Stimulated activated CD4-positive, alpha-beta T cell treated with anti-CD3 and anti-CD28 coated beads, Interleukin-4, amount 100 ng/mL, for 48 hours (primary cell): ENCODE measurements at places on chromosomes 2 and 18.

DNA sequence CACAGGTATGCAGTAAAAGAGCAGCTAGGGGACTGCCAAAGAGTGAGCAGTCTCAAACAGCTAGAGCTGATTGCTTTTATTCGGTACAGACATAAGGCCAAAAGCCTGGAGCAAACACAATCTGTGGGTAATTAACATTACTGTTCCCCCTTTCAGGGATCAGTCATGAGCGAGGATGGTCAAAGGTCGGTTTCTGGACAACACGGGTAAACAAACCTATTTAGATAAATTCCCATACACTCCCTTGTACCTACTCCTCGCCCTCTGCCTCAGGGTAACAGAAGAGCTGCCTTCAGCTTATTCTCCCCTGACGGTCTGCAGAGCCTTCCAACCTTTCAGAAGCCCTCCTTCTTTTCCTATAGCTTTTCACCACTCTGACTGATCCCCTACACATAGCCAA lies 586.0 kb downstream of the SUCLG1 start:
- DNase-seq: no peak

- DNase-seq: no peak
These were observed 103.0 kb downstream of the AFF3 start for GRCh38 chr2:100039291-100039980.

GRCh38 chr2:241734208-241734466 lies 293 bp upstream of the D2HGDH start:
- no peak for DNase-seq

DNA sequence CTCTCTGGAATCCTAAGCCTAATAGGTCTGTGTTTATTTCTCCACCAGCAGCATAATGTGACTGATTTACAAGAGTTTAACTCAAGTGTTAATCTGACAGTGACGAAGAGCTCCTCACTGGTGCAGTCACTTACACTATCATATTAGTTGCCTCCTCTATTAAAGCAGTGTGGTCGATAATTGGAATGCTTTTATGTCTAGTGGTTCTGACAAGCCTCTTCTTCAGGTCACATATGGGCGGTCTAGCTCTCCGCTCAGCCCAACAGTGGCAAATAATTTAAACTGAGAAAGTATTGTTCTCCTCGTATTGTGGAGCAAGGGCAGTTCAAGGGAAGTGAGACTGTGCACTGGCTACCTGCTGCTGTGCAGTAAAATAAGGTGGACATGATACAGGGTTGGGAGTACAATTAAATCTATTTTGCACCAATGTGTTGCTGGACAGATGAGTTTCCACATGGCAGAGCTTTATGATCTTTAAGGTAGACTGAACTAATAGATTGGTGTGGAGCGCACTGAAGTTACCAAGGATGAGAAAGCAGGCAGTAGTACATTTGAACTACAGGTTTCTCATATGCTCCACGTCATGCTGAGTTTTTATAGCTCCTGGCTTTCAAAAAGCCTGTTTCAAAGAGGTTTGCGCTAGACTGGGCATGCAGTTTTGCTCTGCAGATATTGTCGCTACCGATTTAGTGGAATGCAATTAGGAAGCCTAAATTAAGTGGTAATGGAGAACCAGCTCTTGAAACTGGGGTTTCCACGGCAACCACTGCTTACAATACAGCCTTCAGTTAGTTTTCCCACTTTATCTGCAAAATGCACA lies 151.7 kb upstream of the POU3F3 start:
- DNase-seq: no peak

GRCh38 chr2:50529600-50530218 lies 502.2 kb downstream of the NRXN1 start:
- DNase-seq: no peak

DNA sequence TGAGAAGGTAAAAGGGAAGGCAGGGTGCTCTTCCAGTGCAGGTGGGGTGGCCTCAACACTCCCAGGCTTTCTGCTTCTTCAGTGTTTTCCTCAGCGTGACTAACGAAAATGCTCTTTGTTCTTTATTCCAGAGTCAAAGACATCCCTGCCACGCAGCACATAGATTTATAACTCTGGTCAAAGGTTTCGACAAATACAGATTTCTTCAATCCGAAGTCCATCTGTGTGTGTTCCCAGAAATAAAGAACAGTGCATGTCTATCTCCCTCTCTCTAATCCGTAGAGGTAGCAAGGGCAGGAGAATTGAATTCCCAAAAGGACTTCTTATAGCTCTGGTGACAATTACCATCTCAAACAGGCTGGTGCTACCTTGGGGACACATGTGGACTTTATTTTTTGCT lies 26.4 kb upstream of the TDRD15 start:
- no peak for DNase-seq

DNA sequence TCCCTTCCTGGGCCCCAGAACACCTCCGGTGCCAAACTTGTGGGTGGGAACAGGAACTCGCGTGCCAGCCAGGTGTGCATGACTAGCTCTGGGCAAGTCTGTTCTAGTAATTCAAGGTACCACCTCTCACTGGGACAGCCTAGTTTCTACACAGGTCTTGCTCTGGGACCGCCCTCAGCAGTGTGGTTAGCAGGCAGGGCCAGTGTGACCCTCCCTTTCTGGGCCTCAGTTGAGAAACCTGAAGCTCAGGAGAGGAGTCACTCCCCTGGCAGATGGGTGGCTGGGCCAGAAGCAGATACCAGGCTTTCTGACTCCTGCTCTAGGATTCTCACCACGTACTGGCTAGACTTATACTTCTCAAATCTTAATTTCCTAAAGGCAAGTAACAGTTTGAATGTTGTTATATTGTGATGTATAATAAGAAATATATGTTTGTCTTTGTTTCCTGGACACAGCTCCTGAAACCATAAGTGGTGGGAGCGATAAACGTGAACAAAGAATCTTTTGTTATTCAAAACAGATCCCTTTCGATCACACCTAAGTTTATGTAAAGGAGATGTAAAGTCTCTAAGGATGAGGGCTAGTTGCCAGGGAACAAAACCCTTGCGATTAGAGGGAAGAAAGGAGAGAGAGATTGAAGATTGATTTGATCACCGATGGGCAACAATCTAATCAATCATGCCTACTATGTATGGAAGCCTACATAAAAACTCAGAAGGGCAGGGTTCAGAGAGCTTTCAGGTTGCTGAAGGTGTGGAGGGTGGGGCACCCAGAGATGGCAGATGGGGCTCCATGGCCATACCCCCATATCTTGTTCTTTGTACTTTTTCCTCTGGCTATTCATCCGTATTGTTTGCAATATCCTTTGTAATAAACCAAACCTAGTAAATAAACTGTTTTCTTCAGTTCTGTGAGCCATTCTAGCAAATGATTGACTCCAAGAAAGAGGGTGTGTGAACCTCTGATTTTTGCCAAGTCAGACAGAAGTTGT lies 952 bp upstream of the UGT1A6 start:
- DNase-seq: no peak

DNA sequence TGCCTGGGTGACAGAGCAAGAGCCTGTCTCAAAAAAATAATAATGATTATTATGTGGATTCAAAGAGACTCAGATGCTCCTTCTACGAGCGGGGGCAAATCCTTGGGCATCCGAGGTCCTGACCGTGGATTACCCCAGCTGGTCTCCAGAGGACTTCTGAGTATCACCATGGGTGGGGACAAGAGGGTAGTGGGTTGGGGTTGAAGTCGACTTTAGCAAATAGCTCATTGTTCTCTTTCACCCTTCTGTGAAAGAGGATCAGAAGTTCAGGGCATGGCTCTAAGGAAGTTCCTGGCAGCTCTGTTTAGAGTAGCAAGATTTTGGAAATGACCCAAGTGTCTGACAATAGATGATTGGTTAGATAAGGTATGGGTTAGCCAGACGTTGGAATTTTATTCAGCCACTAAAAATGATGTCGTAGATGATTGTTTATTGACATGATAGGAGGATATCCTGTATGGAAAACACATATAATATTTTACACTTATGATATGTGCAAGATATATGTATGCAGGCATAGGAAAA lies 59.0 kb upstream of the SPRED2 start:
- DNase-seq: no peak

DNA sequence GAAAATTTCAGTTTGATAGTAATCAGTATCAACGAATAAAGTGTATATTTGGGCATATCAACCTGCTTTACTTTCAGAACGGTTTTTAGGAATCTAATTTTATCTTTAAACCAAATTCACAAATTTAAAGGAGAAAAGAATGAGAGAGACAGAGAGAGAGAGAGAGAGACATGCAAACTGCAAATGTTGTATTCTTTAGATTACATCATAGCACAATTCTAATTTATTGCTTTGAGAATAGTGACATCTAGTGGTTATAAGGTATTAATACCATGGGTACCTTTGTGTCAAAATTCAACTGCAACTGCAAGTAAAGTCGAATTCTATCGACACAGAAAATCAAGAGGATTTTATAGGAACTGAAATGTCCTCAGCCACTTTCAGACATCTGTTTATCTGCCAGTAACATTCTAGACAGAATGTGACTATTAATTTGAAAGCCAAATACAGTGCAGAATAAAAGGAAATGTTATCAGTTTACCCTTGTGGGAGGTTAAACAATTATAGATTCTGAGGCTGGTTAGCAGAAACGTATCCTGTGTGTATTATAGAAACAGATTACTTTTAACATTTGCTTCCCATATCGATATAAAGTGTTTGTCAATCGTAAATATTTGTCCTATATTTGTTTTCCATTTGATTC lies 529.8 kb upstream of the VRK2 start:
- DNase-seq: no peak

DNA sequence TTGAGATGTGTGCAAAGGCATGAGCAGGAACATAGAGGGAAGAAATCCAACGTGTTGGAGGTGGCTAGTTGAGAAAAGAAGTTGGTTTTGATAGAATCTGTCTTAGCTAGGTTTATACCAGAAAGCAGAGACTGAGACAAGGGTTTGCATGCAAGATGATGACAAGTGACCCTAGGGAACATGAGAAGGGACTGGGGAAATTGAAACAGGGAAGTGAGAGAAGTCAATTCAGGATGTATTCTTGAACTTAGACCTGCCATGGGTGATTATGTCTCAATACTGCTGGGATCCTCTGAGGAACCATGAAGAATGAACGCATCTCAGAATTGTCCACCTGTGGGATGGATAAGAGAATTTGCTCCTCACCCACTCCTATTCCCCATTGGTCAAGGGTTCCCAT lies 20.5 kb downstream of the IL36A start:
- no peak for DNase-seq

GRCh38 chr18:72376256-72376655 lies 167.9 kb downstream of the CBLN2 start:
- DNase-seq: no peak

GRCh38 chr18:45320724-45321123 lies 294.6 kb upstream of the SLC14A2 start:
- DNase-seq: no peak

- no peak for DNase-seq
These were observed 251.9 kb upstream of the RAB12 start for GRCh38 chr18:8357320-8357719.

DNA sequence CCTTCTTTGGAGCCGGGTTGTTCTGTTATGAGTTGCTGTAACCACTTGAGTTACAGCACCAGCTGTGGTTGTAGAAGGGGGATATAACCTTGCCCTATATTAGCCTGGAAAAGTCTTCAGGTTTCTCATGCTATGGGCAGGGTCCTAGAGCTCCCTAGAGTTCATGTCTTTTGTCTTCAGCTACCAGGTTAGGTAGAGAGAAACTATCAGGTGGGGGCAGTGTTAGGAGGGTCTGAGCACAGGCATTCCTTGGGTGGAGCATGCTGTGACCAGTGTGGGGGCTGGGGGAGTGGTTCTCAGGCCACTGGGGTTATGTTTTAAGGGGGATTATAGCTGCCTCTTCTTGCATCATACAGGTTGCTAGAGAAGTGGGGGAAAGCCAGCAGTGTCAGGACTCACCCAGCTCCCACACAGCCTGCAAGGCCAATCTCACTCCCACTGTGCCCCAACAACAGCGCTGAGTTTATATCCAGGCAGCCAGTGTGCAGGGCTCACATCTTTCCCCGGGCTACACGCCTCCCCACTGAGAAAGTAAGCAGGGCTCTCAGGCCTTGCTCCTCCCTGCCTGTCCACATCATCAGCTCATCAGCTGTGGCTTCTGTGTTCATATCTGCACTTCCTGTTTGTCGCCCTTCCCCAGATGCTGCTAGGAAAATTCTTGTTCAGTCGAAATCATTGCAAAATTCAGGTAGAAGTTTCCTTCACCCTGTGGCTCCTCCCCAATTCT lies 133.8 kb upstream of the NRXN1 start:
- DNase-seq: no peak

GRCh38 chr2:236918545-236918944 lies 167.1 kb upstream of the COPS8 start:
- no peak for DNase-seq

GRCh38 chr2:233968556-233968955 lies 51.4 kb downstream of the TRPM8 start:
- DNase-seq: no peak

GRCh38 chr18:55462652-55463051 lies 125.3 kb downstream of the TCF4 start:
- no peak for DNase-seq

DNA sequence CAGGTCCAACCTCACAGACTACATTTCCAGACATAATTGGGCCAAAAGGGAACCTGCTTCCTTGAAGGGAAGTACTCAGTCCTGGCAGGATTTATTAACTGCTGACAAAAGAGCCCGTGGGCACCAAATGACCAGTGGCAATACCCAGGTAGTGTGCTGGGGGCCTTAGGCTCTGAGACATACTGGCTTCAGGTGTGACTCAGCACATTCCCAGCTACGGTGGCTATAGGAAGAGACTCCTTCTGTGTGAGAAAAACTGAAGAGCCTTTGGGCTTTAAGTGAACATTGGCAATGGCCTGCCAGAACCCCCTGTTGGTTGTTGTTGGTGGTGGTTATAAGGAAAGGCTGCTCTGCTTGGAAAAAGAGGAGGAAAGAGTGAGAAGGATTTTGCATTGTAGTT lies 401.8 kb downstream of the KCNJ3 start:
- no peak for DNase-seq

GRCh38 chr2:134576478-134576877 lies 142.3 kb downstream of the TMEM163 start:
- no peak for DNase-seq

- DNase-seq: no peak
These were observed 17.0 kb downstream of the SMAD7 start for GRCh38 chr18:48933578-48934414.

DNA sequence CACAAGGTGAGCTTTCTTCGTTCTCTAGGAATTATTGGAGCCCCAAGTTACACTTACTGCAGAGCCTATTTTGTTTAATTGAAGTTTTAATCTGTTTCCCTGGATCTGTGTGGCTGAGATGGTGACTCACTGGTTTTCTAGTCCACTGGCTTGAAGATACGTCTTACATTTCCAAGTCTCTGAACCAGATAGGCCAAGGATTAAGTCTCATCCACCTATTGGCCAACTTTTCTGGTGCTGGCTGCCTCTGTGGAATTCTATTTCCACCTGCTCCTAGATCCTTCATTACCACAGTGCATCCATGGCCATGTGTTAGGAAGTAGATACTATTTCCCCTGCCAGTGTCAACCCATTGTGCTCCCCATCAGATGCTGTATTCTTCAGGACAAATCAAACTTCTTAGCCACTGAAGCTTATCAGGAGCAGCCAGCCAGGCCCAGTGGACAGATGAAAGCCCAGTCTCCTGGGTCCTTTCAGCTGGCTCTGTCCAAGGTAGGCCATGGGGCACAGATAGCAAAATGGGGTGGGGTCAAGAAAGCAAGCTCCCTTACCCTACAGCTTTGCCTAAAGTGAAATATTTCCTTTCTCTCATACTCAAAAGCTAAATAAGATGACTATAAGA lies 198.8 kb upstream of the TCF4 start:
- DNase-seq: no peak

GRCh38 chr2:237161189-237161588 lies 75.5 kb downstream of the COPS8 start:
- DNase-seq: no peak
